ENCODE measurements at places on chromosomes 2 and 18.
A peak's percentile ranks its signal among the peaks of the same experiment; 100 is the strongest.

GRCh38 chr2:112305132-112305531 is 29.7 kb downstream of the ZC3H6 start:
- no peak for DNase-seq

DNA sequence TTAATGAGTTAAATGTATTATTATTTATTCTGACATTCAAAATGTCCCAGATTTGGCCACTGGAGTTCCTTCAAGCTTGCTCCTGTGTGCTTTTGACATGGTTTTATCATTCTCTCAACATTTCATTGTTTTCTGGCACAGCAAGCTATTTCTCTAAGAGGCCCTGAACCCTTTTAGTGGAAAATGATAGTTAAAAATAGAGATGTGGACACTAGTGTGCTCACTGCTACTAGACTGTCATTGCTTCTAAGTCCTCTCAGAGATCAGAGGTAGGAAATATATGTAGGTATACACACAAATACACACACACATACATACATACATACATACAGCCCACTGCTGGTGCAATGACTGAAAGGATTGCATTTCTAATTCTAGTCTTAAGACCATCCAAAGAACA is 25.5 kb downstream of the WDPCP start:
- DNase-seq: no peak

DNA sequence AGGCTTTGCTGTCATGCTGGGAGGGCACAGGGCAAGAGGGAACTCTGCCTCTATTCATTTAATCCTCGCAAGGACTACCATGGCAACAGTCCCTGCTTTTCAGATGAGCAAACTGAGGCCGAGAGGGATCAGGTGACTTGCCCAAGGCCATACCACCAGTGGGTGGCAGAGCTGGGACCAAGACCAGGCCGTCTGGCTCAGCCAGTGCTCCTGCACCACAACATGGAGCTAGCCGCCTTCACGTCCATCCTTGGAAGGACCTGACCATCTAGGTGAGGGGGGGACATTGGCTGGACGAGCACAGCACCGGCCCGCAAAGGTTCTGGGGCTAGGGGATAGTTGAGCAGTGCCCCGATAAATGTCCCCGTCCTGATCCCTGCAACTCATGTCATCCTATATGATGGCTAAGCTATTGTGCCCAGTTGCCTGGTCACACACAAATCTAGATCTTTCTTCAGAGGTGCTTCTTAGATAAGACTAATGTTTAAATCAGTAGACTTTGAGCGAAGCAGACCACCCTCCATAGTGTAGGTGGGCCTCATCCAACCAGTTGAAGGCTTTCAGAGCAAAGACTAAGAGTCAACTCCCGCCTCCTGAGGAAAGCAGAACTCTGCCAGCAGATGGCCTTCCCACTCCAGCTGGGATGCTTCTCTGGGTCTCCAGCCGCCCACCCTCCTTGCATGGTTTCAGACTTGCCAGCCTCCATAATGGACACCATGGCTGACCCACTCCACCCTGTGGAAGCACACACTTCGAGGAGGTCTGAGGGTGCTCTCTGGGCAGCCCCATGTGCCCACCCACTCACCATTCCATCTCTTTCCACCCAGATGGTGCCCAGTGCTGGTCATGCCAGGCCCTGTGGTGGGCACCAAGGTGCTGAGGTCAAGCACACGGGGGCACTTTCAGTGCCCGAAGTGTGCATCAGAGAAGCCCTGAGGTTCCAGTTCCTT is 214.8 kb upstream of the RAB6C start:
- DNase-seq: no peak

DNA sequence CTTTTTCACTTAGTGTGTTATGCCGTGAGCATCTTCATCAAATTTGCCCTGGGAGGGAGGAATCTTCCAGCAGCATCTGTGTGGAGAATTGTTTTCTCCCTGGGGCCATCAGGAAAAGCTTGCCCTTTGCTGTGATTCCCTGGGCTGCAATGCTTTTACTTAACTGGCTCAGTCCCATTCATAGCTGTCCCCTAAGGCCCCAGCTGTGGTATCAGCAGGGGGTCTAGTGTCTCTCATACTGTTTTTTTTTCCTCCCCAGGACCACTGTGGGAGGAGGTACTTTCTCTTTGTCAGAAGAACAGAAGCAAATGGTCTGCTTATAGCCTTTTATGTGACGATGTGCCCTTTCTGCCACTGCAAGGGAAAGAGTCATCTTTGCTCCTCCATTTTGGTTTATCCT is 176.8 kb upstream of the CELF4 start:
- peak; percentile 83 for DNase-seq

DNA sequence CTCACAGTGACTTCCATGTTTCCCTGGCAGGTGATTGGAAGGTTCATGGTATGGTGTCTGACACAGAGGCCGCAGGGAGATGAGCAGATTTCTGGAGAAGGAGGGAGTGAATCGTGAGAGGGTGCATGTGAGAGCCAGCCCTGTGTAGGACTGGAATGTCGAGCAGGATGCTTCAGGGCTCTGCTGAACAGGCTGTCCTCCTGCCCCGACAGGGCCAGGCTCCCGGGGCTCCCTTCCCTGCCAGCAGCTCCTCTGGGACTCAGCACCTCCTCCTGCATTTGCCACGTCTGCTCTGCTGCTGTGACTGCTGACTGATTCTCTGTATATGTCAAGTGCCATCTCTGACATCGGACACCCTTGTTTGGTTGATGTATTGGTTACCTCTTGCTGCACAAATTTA is 38.5 kb upstream of the INHBB start:
- DNase-seq: no peak

- no peak for DNase-seq
These were observed 21.2 kb upstream of the PMAIP1 start for GRCh38 chr18:59878644-59879043.

GRCh38 chr2:62713837-62714236 is 8.3 kb downstream of the EHBP1 start:
- DNase-seq: no peak

DNA sequence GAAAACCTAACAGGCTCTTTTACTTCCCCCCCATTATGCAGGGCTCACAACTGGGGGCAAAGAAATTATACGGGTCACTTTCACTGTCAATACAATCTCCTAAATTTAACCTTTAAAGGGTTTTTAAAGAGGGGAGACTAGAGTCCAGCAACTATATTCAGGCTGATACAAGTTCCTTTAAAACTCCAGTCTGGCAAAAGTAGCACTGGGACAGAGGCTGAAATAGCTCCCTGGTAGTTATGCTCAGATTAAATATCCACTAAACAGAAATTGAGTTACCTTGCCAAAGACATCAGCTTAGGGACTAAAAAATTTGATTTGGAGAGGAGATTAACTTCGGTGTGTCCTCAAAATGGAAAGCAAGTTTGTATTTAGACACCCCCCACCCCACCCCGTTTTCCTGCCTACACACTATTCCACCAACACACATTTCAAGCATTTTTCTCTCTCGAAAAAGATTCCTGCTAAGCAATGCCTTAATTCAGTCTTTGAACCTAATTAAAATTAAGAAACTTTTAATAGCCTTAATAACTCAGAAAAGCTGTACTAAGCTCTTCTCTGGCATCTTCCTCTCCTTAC is 127.2 kb downstream of the OSBPL1A start:
- no peak for DNase-seq

DNA sequence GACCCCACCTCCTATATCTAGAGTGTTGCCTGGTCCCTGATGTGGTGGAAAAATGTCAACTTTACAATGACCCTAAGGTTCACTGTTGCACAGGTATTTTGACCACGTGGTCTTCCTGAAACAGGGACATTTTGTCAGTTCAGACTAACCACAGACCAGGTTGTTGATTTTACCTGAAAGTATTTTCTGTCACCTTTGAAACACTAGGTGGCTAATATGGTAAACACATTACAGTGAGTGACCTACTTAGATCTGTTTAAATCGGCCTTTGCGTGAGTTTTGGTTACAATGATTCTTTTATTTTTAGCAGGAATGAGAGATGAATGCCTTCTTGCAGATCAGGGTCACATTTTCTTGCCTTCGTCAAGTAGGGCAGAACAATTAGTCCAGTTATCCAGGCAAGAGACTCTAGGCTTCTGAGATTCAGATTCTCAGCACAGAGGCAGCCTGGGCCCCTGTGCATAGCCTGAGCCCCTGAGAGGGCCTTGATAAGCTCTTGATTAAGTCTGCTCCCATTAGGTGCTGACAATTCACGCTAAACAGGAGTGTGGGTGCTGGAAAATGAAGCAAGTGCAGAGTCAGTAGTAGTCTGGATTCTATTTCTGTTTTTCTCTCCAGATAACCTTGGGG is 226.2 kb downstream of the KCNS3 start:
- DNase-seq: no peak

GRCh38 chr18:45054636-45055035 is 373.9 kb downstream of the SETBP1 start:
- DNase-seq: no peak

DNA sequence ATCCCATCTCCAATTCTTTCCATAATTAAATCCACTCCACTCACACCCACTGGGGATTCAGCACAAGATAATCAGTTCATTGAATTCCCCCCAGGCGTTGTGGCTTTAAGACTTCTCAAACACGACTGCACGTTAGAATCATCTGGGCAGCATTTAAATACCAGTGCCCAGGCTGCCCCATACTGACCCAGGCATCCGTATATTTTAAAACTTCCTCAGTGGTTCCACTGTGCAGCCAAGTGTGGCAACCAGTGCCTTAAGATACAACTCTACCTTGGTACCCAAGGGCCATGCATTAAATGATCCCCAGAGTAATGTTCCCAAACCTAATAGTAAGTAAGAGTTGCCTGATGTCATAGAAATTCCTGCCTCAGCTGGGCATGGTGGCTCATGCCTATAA is 54.3 kb upstream of the BZW1 start:
- no peak for DNase-seq

DNA sequence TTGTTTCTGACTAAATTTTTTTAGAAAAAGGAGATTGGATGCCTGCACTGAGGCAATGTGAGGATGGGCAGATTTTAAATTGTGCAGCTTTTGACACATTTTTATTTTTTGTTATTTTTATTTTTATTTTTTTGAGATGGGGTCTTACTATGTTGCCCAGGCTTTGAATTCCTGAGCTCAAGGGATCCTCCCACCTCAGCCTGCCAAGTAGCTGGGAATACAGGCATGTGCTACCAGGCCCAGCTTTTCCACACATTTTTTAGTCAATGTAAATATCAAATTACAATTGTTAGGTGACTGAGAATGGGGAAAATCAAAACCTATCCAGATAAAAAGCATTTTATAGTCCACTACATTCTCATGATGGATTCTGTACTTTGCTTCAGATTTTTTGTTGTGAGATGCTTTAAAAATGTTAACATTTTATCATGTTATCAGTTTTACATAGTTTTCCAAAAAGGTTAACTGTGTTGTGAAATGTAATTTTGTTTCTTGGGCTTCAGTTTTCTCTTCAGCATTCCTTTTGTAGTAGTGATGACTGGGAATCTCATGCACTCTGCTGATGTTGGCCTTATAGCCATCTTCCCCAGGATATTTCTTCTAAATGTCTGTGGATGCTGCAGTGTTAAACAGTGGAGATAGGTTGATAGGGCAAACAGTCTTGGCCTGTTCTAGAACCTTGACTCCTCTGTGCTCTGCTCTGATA is 41.4 kb downstream of the PKP4 start:
- DNase-seq: no peak

- DNase-seq: no peak
These were observed 1077.3 kb upstream of the TMEFF2 start for GRCh38 chr2:193272011-193272410.

- no peak for DNase-seq
These were observed 134.9 kb upstream of the CHAC2 start for GRCh38 chr2:53632714-53633113.

DNA sequence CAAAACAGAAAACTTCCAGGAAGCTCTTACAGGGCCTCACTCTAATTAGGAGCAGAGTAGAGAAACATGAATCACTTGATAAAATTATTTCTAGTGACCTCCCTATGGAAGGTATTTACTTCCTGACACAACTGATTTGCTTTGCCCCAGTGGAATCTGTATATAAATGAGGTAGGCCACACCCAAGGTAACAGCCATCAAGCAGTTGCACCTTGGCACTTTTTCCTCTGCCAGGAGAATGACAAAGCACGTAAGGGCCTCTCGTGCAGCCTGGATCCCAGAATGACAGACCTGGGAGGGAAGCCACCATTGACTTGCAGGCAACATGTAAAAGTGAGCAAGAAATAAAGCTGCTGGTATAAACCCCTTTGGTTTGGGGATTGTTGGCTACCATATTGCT is 620.0 kb upstream of the SLC39A10 start:
- DNase-seq: no peak

- no peak for DNase-seq
These were observed 636.2 kb upstream of the CHAC2 start for GRCh38 chr2:53131416-53131815.

DNA sequence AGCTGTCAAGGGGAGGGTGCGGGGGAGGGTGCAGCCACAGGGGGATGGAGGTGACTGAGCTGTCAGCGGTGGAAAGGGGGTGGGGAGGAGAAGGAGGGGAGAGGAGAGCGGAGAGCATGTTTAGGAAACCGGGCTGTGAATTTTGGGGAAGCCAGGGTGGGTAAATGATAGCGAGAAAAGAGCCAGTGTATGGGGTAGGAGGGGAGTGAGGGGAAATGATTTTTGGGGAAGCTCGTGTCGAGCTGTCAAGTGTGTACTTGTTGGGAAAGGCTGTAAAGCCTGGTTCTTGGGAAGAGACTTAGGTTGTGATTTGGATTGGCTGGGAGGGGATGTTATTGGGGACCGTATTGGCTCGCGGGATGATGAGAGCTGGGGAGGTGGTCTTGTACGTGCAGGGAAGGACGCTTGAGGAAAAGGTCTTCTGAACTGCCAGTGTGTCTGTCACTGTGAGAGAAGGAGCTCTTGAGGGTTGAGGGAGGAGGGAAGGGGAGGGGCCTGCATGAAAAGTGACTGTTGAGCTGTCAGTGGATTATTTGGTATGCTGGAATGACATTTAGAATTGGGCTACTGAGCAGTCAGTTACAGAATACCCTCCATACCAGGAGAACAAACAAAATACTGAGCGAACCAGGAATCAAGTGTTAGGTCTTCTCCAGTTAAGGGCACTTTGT is 1.0 kb downstream of the UBR3 start:
- DNase-seq: peak; percentile 4

DNA sequence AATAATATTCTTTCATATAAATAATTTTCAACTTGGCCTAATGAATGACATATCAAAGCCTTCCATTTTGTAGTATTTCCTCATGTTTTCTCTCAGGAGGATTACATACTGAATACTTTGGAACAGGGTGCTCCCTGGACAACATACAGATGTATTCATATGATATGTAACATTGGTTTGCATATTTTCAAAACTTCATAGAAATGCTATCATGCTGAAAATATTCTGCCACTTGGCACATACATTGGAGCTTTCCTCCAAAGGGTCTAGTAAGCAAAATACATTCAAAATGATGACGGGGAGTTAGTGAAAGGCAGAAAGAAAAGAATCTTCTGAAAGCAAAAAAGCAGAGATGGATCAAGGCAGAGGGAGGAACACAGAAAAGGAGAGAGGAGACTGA is 38.1 kb upstream of the RTN4 start:
- DNase-seq: no peak

DNA sequence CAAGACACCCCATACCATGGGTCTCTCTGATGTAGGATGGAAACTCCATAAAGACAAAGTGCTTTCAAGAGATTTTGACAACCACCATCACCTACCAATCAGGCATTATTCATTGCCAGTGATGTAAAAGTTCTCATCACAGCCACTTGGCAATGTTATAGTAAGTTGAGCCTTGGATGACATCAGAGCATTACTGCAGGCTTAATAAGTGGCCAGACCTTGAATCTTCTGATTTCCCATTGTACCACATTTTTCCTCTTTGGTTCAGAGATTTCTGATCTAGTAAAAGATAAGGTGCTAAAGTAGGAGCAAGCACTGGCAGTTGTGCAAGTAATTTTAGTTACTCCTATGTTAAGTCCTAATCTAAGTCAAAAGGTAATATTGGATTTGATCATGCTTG is 36.5 kb downstream of the OSR1 start:
- no peak for DNase-seq

GRCh38 chr2:62474176-62474575 is 31.8 kb downstream of the TMEM17 start:
- DNase-seq: no peak

Data from NCI-H1417 (cell line).